ENCODE measurements at places on chromosomes 3 and 15. TPM values are rescaled to one million over a fixed set of nuclear protein-coding genes. Genes with fewer than 3 reads are reported as not detected.

Gene NMB
- 2.6 TPM for total RNA-seq

GRCh38 chr3:185311991-185312390 lies 50.9 kb upstream of the MAP3K13 start:
- H3K4me1 ChIP-seq, result peaks cover under 1% of the 10 kb centered on the region
- no peak for DNase-seq
- peaks cover under 1% of the 10 kb centered on the region for H3K27me3 ChIP-seq

- no peak overlapping the region for H3K4me3 ChIP-seq
- H3K4me1 ChIP-seq, result no peaks in the 10 kb centered on the region
- DNase-seq, result no peak
- peaks cover 54% of the 10 kb centered on the region for H3K27me3 ChIP-seq
- no peak overlapping the region for H3K27ac ChIP-seq
These were observed 115.5 kb upstream of the C2CD4B start for GRCh38 chr15:62280625-62281024.

DNA sequence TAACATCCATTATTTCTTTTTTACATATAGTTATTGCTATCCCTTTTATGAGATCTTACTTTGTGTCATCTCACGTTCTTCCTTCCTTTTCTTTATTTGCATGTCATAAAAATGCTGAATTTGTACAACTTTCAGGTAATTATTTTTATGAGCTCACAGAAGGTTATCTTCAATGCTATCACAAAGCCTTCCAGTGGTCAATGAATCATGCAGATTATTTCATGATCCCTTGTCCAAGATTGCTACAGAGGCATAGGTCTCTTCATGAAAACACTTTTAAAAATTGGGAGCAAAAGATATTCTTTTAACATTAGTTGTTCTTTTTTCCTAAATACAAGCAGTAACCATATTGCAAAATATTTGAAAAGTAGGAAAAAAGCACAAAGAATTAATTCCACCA lies 880.1 kb upstream of the NR2F2 start:
- peaks cover 4% of the 10 kb centered on the region for H3K36me3 ChIP-seq
- no peak overlapping the region for H3K4me3 ChIP-seq
- H3K27ac ChIP-seq, result no peak overlapping the region
- H3K27me3 ChIP-seq, result peaks cover 60% of the 10 kb centered on the region

Gene SERINC4
- total RNA-seq, result 0.08 TPM

GRCh38 chr15:61649046-61649445 lies 411.2 kb downstream of the VPS13C start:
- no peaks in the 10 kb centered on the region for H3K4me1 ChIP-seq
- no peak overlapping the region for H3K4me3 ChIP-seq
- no peaks in the 10 kb centered on the region for H3K36me3 ChIP-seq
- H3K27me3 ChIP-seq, result peaks cover 9% of the 10 kb centered on the region
- no peak overlapping the region for H3K27ac ChIP-seq
- no peak for DNase-seq

Gene PLD1
- 0.52 TPM for total RNA-seq

GRCh38 chr3:71647751-71648150 lies 64.2 kb upstream of the FOXP1 start:
- H3K4me3 ChIP-seq, result no peak overlapping the region
- DNase-seq, result no peak
- no peak overlapping the region for H3K27ac ChIP-seq

Gene FAM107A
- not detected for total RNA-seq

Gene LRRC2
- not detected for total RNA-seq

GRCh38 chr3:114290911-114291901 lies 2.6 kb upstream of the TIGIT start:
- peak; percentile 90 for DNase-seq
- peaks cover 2% of the 10 kb centered on the region for H3K36me3 ChIP-seq
- peaks cover 41% of the 10 kb centered on the region for H3K4me1 ChIP-seq
- no peaks in the 10 kb centered on the region for H3K27me3 ChIP-seq
- peak overlapping the region; percentile 70 for H3K4me3 ChIP-seq
- peak overlapping the region; percentile 91 for H3K27ac ChIP-seq

Gene CCK
- not detected for total RNA-seq

DNA sequence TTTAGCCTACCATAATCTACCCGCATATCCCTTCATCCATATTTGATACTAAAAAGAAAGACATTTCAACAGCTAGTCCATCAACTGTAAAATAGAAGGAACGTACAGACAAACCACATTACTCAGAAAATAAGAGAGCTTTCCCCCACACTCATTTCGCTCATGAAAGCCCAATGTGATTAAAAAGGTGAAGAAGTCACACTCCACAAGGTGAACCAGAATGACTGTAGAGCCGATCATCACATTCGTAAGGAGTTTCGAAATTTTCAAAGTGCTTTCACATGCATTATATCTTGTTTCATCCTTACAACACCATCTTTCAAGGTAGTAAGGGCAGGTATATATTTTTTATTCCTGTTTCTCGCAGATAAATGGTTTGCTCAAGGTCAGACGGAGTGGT lies 225.3 kb downstream of the FOXP1 start:
- peak overlapping the region; percentile 57 for H3K27ac ChIP-seq
- peaks cover 37% of the 10 kb centered on the region for H3K36me3 ChIP-seq
- no peak overlapping the region for H3K4me3 ChIP-seq
- no peak for DNase-seq

GRCh38 chr15:77013776-77014131 lies 18.8 kb downstream of the PSTPIP1 start:
- DNase-seq, result peak; percentile 90
- peak overlapping the region; percentile 84 for H3K27ac ChIP-seq
- H3K4me3 ChIP-seq, result peak overlapping the region; percentile 51
- peaks cover 91% of the 10 kb centered on the region for H3K4me1 ChIP-seq
- H3K27me3 ChIP-seq, result no peaks in the 10 kb centered on the region
- H3K36me3 ChIP-seq, result peaks cover 45% of the 10 kb centered on the region

Gene SLC9C1
- total RNA-seq, result not detected

- H3K27ac ChIP-seq, result no peak overlapping the region
- no peak overlapping the region for H3K4me3 ChIP-seq
- H3K27me3 ChIP-seq, result no peaks in the 10 kb centered on the region
- H3K4me1 ChIP-seq, result no peaks in the 10 kb centered on the region
- no peaks in the 10 kb centered on the region for H3K36me3 ChIP-seq
These were observed 128.2 kb upstream of the OSTN start for GRCh38 chr3:191070762-191071403.

Measured in activated naive CD8-positive, alpha-beta T cell treated with anti-CD3 and anti-CD28 coated beads for 36 hours (primary cell).